ENCODE measurements at places on chromosomes 16 and 17.

GRCh38 chr16:28556914-28557320 lies 3.2 kb downstream of the SGF29 start:
- DNase-seq, result no peak

DNA sequence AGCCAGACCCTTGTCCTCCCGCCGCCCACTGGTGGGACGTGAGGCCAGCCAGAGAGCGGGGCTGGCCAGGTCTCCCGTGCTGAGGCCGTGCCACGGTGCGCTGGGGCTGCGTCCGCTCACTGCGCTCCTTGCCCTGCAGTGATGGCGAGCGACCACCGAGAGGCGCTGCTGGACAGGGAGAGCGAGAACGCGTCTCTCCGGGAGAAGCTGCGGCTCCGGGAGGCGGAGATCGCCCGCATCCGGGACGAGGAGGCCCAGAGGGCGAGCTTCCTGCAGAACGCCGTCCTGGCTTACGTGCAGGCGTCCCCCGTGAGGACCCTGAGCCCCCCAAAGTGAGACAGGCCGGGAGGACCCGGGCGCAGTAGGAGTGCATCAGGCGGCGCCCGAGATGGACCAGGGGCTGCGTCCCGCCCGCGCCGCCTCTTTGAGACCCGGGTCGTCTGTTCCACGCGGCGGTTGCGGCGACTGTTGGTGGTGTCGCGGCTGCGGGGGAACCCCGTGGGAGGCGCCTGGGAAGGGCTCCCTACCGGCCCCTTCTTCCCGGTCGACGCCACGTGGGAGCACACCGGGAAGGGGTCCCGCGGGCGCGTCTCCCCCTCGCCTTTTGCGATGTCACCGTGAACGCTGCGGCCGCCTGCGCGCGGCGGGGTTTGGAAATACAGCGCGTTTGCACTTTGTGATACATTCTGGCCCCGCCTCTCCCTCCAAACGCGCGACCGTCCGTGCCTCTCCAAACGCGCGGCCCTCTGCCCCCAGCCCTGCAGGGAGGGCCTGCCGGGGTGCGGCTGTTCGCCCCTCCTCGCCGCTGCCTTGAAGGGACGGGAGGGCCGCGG lies 792 bp upstream of the RAC3 start:
- DNase-seq, result peak; percentile 84

DNA sequence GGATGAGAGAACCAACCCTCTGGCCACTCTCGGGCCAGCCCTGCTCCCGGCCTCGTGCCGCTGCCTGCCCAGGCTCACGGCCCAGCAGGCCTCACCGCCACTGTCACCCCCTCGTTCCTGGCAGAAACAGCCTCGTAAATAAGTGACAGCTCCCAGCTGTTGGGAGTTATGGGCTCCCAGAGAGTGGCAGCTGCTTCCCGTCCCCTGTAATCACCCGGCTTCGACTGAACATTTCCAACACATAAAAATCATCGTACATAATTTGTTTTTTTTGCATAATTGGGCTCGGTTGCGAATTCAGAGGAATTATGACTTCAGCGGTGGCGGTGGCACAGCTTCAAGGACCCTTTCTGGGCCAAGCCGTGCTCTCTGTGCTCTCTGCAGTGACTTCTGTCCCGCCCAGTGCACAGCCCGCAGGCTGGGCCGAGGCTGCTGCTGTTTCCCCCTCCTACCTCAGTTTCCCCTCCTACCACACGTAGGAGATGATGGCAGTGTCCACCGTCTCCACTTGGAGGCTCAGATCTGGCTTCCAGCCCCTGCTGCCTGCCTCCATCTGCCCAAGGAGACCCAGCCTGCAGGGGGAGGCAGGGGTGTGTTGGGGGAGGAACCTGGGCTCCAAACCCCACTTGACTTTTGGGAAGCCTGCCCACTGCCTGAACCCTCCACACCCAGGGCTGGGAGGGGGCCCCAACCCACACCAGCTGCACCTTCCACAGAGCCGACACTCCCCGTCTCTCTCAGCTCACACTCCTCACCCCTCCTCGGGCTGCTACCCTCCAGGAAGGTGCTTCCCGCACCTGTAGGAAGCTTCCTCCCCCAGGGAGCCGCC lies 84.9 kb downstream of the RTN4RL1 start:
- no peak for DNase-seq

DNA sequence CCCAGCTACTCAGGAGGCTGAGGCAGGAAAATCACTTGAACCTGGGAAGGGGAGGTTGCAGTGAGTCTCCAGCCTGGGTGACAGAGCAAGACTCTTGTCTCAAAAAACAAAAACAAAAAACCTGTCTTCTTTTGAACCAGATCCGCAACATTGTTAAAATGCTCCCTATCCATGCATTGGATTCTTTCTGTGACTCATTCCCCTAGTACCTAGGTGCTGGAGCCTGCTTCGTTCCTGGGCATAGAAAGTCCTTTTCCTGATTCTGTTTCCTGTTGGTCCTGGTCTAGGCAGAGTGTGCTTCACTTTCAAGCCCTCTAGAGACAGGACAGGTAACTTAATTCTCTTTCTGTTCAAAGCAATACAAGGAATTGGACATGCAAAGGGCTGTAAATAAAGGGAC lies 5.2 kb downstream of the EPN2 start:
- no peak for DNase-seq

DNA sequence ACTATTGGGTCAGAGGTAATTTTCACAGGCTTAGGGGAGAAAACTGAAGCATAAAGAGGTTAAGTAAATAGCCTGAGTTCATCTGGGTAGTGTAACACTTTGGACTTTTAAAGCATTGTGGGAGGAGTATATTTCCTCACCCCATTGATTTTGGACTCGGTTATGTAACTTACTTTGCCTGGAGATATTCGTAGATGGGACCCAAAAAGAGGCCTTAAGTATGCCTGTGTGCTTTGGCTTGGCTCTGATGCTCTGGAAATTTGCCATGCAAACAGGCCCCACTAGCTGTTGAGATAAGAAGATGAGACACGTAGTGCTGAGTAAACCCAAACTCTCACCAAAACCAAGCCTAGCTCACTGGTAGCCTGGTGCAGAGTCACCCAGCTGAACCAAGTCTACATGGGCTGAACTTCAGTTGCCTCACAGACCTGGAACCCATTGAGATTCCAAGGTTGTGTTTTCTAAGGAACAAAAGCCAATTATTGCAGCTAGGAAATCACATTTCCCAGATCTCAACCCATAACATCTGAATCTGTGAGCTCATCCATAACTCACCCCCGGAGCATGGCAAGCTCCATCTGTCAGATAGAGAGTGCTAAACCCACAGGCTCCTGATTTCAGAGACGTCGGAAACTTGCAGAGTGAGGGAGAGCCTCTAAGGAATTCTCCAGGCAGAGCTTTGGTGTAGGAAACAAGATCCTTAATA lies 536.0 kb upstream of the C16orf82 start:
- DNase-seq, result no peak

GRCh38 chr16:2702871-2703745 lies 16.9 kb downstream of the PRSS27 start:
- DNase-seq, result no peak

DNA sequence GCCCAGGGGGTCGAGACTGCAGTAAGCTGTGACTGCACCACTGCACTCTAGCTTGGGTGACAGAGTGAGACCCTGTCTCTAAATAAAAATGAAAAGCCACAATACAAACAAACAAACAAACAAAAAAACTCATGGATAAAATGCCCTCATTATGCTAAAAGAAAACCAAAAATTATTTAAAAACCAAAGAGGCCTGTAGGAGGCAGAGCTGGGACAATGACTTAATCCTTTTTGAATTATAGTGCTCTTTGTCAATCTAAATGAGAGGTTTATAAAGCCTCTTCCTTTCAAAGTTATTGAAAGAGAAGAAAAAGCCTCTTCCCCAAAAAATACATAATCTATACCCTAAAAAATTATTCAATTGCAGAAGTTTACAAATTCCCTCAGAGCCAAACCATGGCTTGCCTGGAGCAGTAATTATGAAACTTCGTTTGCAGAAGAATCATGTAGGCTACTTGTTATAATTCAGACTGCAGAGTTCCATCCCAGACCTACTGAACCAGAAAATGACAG lies 18.5 kb downstream of the CRLF3 start:
- DNase-seq, result no peak

DNA sequence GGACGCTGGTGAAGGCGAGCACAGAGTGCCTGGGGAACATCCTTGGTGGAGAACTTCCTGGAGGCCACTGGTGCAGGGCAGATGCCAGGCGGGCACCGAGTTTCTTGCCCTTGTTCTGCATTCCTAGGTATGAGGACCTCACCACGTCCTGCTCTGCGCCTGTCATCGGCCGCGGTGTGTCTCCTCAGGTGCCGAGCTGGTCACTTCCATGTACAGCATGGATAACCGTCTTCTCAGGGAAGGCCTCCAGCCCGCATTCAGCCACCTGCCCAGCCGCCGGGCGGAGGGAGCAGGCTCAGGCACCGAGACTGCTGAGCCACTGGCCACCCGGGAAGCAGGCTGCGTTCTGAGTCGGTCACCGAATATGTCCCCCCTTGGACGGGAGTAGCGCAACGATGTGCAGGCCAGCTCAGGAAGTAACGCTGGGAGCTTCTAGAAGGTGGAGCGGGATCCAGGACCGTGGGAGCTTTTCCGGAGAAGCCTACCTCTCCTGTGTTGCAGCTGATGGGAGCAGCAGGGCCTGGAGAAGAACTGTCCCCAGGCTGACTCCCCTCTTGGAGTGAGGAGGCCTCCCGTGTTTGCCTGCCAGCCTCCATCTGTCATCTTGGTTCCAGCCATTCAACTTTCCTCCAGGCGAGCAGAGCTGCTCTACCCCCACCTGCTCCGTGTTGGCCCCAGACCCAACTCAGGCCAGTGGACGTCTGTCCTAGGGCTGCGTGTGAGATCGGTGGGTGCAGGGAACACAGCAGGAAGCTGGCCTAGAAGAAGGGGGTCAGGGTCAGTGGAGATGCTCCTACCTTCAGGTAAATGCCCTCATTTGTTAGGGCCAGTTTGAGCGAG lies 2.1 kb upstream of the BAIAP2 start:
- DNase-seq, result no peak

- DNase-seq, result peak; percentile 49
Measured at GRCh38 chr17:78497115-78497540, 80.1 kb downstream of the DNAH17 start.

DNA sequence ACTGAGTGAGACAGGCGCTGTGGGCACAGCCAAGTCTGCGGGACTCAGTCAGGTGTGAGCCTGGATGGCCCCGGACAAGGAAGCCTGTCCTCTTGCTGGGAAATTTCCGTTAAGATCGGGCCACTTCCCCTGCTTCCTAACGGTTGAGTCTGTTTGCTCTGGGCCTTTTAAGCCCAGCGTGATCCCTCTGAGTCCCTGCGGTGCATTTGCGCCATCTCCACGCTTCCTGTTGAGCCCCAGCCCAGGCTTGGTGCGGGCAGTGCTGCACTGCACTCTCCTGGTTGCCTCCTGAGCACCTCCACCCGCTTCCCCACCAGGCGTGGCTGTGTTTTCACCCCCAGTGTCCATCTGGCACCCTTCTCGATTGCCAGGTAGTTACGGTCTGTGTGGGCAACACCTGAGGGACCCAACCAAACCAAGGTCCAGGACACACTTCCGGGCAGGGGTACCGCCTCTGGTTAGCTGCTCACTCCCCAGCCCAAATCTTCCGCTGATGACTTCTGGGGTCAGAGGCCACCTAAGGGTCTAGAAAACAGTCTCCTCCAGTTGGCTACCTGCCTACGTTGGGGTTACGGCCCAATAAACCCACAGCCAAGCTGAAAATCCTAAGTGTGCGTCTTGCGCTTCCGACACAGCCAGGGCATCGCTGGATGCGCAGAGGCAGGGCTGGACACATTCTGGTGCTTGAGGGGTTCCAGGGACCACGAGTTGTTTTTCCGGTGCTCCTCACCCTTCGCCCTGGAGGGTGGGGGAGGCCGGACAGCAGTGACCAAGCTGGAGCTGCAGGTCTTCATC lies 1.4 kb upstream of the SLC25A10 start:
- no peak for DNase-seq

- DNase-seq, result no peak
Measured at GRCh38 chr16:50161950-50162349, 8.8 kb downstream of the TENT4B start.

DNA sequence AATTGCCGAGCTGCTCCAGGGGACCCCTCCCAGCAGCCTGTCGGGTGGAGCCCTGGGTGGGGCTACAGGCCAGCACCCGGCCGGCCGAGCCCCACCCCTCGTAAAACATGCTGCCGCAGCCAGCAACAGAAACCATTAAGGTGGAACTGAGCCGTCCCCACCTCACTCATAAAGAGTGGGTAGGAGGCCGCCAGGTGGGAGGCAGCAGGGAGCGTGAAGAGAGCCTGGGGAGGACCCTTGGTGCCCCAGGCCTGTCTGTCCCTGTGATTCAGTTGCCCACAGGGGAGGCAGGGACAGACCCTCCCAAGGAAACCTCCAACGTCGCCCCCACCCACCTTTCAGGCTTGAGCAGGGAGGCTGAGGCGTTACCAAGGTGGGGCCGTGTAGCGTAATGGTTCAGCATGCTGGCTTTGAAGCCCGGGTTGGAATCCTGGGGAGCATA lies 8.4 kb downstream of the FOXN1 start:
- DNase-seq, result no peak

DNA sequence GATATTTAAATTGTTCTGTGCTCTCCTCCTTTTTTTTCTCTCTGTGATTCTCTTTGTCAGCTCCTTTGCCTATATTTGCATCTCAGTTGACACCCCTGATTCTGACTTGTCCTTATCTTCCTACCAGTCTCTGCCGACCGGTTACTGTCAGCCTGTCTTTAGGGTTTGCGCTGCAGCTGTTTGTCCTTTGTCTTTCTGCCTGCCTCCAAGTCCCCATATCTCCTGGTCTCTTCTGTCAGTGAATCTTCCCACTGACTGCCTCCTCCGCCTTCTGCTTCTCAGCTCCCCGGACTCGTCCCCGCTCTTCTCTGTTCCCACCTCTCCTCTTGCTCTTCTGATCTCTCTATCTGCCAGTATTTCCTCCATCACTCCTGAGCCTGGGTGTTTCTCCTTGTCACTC lies 5.2 kb downstream of the TLCD2 start:
- DNase-seq, result no peak

DNA sequence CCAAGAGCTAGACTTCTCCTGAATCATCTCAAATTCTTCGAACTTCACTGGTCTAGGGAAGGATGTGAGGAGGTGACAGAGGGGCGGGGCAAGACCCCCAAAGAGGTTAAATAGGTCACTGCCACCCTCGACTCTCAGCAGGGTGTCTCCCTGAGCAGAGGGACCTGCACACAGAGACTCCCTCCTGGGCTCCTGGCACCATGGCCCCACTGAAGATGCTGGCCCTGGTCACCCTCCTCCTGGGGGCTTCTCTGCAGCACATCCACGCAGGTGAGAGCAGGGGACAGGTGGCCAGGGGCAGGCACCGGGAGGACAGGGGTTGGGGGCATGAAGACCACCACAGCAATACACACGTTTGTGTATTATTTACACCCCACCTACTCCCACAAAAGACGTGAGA lies 9.2 kb downstream of the CCL17 start:
- DNase-seq, result no peak

GRCh38 chr16:81618187-81618586 lies 160.9 kb upstream of the PLCG2 start:
- no peak for DNase-seq

DNA sequence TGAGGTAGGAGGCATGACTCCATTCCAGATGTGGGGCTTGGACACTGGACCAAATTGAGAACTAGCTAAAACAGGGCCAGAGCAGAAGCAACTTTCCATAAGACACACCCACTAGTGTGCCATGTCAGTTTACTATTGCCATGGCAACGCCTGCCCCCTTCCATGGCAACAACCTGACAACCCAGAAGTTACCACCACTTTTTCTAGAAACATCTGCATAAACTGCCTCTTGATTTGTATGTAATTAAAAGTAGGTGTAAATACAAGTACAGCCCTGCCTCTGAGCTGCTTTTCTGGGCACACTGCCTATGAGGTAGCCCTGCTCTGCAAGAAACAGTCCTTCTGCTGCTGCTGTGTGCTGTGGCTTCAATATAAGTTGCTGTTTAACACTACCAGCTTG lies 19.5 kb upstream of the SCNN1B start:
- DNase-seq, result no peak
